ENCODE measurements at places on chromosomes 13 and 19.

GRCh38 chr13:61406275-61406674, 9.4 kb downstream of the PCDH20 start:
- no peak for DNase-seq

- DNase-seq, result peak; percentile 53
These were observed 505 bp upstream of the SHKBP1 start for GRCh38 chr19:40576151-40576584.

- no peak for DNase-seq
These were observed 3.0 kb upstream of the CCNP start for GRCh38 chr19:40229484-40229883.

DNA sequence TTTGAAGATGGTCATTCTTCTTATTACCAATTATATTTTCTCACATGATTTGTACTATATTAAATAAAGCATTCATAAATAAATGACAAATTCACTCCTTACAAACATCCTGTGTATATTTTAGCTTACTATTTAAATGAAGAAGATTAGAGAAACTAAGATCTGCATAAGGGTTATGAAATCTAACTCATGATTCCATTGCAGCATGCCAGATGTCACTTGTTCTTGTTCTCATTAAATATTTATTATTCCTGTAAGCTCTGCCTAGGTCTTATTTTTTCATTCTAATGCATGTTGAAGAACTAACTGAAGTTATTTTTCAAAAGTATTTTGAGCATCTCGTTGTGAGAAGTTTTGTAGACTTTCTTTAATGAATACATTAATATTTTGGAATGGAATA, 18.3 kb downstream of the NUP58 start:
- DNase-seq, result no peak

- no peak for DNase-seq
These were observed 96.7 kb upstream of the CLDN10 start for GRCh38 chr13:95455782-95456181.

DNA sequence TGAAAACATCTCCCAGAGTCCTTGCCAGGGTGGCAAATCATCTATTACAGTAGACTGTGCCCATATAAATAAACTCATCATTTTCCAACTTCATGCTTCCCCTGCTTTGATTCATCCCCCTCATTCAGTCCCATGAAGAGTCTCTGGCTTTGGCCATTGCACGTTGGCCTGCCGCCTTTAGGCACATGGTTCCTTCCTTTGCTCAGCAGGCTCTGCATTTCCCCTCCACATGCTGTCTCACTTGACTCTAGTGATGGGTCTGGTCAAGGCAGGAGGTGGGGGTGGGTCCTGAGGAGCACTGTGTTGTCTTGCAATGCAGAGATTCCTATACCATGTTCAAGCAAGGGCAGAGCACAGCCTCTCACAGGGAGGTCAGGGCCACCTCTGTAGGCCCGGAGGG, 48.8 kb upstream of the ARGLU1 start:
- no peak for DNase-seq

- no peak for DNase-seq
These were observed 62.2 kb downstream of the ERCC5 start for GRCh38 chr13:102907886-102908515.

DNA sequence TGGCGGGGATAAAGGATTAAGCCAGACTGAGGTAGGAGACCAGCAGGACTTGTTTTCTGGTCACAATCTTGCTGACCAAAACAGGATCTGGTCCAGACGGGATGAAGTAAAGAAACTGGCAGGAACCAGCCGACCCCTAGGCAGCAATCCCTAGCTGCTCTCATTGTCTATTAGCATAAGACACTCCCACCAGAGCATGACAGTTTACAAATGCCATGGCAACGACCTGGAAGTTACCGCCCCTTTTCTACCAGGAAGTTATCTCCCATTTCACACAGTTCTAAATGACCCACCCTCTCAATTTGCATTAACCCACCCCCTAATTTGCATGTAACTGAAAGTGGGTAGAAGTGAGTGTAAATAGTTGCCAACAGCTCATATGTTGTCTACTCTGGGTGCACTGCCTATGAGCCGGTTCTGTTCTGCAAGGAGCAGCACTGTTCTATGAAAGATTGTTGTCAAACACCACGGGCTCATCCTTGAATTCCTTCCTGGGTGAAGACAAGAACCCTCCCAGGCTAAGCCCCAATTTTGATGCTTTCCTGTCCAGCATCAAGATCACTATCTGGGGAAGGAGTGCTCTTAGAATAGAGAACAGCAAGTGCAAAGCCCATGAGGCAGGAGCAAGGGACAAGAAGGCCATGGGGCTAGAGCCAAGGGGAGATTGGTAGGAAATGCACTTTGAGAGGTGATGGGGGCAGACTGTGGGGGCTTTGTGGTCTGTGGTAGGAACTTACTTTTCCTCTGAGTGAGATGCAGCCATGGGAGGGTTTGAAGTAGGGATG, 13.9 kb upstream of the FBXO27 start:
- no peak for DNase-seq

DNA sequence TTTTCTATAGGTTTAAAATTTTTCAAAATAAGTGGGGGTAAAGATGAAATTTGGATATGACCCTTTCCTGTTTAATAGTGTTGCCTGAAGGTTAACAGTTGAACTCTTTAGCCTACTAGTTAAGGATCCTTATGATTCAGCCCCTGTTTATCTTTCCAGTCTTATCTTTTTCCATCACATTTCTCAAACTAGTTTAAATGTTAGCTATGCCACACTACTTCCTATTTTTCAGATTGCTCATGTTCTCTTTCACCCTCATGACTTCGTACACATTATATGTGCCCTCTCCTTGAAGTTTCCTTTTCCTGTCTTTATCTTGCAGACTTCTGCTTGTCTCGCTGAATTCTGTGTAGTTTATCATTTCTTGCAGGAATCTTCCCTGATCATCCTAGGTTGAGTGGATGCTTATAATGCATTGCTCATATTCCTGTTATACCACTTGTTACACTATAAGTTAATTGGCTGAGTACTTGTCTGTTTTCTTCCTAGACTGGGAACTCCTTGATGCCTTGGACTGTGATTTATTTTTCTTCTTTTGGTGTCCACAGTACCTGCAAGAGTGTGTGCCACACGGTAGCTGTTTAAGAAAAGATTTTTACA, 86.7 kb downstream of the FNDC3A start:
- no peak for DNase-seq

GRCh38 chr13:60139272-60139671, 24.5 kb downstream of the DIAPH3 start:
- DNase-seq, result no peak

- no peak for DNase-seq
These were observed 2.7 kb upstream of the ZFP82 start for GRCh38 chr19:36420961-36421748.

GRCh38 chr13:76380446-76381065, 505.6 kb downstream of the KCTD12 start:
- no peak for DNase-seq

- no peak for DNase-seq
These were observed 32.7 kb upstream of the SOX1 start for GRCh38 chr13:112034231-112034630.

DNA sequence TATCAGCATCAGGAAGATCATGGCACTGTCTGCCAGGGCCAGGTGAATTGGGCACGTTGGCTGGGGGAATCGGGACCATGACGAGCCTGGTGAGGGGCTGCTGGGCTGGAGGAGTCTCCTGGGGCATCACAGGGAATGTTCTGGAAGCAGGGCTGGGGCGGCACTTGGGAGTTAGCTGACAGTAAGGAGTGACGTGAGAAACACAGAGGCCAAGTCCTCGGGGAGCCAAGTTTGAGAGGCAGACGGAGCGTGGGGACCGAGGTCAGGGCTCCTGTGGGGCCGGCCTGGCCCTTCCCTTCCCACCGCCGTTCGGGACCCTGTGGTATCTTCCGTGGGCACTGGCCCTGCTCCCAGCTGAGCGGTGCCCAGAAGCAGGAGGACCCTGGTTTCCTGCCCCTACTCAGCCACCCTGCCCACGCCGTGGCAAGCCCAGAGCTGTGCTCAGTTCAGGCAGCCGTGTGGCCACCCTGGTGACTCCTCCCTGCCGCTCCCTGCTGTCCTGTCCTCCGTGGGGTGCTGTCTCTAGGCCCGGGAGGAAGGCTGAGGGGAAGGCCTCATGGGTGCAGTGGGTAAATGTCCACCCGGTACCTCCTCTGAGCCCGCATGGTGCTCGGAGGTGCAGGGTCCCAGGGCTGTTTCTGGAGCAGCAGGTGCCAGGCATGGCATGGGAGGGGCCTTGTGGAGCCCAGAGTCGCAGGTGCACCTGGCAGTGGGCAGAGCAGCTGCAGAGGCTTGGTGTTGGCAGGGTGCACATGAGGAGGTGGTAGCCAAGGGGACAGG, 25.2 kb downstream of the CRTC1 start:
- DNase-seq, result no peak

- no peak for DNase-seq
These were observed 50.3 kb upstream of the MCF2L start for GRCh38 chr13:112918746-112919145.

- DNase-seq, result no peak
These were observed 8.2 kb upstream of the ZNF527 start for GRCh38 chr19:37362733-37363132.

- no peak for DNase-seq
These were observed 13.7 kb downstream of the ANKRD27 start for GRCh38 chr19:32661318-32661717.

DNA sequence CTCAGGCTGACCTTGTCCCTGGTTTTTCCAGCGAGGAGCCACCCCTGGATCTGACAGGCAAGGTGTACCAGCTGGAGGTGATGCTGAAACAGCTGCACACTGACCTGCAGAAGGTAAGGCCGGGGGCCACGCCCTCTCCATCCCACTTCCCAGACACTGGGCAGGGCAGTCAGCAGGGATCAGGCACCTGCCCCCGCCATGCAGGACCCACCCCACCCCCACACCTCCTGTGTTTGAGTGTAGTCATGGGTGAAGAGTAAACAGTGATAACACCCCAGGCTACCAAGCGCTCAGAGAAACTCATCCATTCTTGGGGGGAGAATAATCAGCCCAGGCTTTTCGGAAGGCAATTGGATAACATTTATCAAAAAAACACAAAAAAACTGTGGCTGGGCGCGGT, 19.9 kb downstream of the DPF1 start:
- DNase-seq, result no peak

- no peak for DNase-seq
These were observed 261.7 kb downstream of the FGF9 start for GRCh38 chr13:21932578-21932977.

DNA sequence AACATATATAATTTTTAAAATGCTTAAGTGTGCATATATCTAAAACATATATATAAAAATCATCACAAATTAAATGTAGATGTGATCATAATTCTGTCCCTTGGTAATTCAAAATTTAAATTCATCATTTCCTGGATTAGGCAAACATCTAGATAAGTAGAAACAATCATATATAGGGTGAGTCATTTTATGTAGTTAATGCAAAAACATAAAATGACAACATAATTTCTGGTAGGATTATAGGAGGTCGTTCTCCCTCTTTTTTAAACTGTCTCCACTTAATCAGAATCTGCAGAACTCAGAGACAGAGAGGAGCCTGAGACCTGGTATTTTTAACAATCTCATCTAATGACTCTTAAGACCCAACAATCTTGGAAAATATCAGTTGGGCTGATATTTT, 333.4 kb downstream of the KCTD12 start:
- DNase-seq, result no peak

GRCh38 chr13:111546921-111547675, 226.7 kb downstream of the TEX29 start:
- DNase-seq, result no peak

GRCh38 chr19:35585848-35586247, at the start of gene PMIS2:
TSS of gene PMIS2 (plus strand) at chr19:35586173. CDS start at chr19:35586260, 87 bp downstream.
- DNase-seq, result no peak

- DNase-seq, result no peak
These were observed 9.2 kb upstream of the SERP2 start for GRCh38 chr13:44364345-44365000.

- no peak for DNase-seq
These were observed 11.6 kb upstream of the ZNF431 start for GRCh38 chr19:21130097-21130775.

DNA sequence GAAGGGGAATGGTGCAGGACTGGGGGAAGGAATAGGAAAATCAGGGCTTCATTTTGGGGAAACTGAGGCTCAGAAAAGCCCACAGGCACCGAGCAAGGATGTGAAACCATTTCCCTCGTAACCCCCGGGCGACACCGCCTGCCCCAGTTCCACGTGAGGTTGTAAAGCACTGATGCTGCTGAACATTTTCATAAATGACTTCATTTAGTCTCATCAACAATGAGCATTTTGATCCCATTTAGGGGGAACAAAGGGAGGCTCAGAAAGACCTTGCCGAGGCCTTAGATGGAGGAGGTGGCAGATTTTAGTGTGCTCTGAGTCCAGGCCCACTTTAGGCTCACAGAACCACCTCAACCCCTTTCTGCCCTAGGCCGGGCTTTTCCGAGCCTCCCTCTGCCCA, 20.5 kb upstream of the FBXO27 start:
- DNase-seq, result no peak

- DNase-seq, result no peak
These were observed 33.7 kb downstream of the INTS6 start for GRCh38 chr13:51419001-51419636.
